ENCODE measurements at places on chromosomes 5 and 9.

- no peak for DNase-seq
Observed at GRCh38 chr9:96320749-96321280, 18.8 kb upstream of the HSD17B3 start.

GRCh38 chr9:6214903-6215302 lies 704 bp upstream of the IL33 start:
- DNase-seq = no peak

- no peak for DNase-seq
Observed at GRCh38 chr5:60503771-60504170, 196.2 kb downstream of the DEPDC1B start.

DNA sequence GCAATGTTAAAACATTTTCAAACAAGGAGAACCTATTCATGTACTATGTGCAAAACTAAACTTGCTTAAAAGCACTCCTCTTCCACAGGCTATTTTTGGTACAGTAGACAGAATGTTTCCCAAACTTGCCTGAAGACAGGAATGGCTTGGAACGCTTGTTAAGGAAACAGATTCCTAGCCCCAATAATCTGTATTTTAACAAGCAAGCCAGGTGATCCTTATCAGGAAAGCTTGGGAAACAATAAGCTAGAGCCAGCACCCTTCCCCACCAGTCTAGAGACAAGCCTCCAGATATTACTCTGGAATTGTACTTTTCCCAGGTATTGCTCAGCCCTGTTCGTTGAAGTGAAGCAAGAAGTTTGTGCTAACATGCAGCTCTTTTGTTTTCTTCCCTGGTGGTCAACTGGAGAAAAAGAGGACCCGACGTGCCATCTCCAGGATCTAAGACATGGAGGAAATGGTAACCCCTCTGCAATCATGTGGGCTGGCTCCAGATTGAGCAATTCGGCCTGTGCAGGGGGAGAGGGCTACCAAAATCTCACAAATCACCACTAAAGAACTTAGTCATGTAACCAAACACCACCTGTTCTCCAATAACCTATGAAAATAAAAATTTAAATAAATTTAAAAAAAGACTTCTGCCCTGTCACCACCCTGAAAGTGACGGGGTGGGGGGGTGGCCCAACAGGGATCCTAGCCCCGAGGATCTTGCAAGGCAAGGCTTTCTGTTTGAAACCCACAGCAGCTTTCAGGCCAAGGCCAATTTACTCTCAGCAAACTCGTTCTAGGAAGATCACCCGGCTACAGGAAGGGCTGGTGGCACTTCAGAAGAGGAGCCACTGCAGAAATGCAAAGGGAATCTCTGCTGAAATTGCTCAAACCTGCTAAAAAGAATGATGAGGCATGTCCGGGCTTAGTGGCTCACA lies 48.6 kb downstream of the SHB start:
- no peak for DNase-seq

DNA sequence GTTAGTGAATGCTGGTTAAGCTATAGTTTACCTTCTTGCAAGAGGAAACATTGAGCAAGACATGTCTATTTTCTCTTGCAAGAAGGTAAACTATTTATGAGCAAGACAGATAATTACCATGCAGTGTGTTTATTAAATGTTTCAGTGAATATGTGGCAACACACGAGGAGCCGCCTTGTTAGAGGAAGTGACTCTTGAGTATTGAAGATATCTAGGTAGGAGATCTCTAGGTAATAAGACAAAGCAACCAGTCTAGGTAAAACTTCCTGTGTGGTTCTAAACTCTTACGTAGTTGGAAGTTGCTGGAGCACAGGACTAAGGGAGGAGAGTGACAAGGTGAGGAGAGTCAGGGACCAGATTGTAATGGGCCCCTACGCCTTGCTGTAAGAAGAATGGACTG lies 16.8 kb downstream of the SKP2 start:
- no peak for DNase-seq

DNA sequence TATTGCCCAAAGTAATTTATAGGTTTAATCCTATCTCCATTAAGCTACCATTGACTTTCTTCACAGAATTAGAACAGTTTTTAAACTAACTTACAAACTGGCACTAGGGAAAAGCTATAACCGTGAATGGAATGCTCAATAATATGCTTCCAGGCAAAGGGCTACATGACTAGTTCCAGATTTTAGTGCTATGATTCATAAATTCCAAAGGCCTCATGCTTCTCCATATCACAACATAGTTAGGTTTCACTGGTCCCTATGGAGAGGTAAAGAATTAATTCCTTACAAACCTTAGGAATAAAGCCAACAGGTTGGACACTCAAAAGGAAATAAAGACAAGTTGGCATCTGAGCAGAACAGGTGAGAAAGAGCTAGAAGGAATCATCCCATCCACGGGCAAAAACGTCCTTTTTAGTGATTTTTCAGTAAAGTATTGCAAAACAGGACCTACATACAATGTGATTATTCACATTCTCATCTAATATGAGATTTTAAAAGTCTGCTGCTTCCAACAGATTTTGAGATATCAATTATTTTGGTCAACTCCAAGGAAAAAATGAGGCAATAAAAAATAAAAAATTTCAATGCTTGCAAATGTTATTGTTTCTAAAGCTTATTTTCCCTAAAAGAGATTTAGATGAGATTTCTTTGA lies 97.0 kb upstream of the TARS1 start:
- DNase-seq = no peak

DNA sequence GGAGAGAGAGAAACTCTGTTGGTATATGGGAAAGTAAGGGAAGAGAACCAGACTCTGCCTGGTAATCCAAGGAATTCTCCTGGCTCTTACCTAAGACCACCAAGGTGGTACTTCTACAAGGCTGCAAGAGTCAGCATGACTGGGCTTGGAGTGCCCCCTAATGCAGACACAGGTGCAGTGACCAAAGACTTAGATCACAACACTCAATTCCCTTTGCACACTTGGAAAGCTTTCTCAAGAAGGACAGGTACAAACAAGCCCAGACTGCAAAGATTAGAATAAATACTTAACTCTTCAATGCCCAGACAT lies 25.2 kb downstream of the UGT3A2 start:
- DNase-seq = no peak

- DNase-seq = no peak
Observed at GRCh38 chr9:134557331-134557730, 84.3 kb upstream of the COL5A1 start.

- no peak for DNase-seq
Observed at GRCh38 chr9:126386088-126386487, 59.5 kb downstream of the MVB12B start.

- no peak for DNase-seq
Observed at GRCh38 chr5:179872055-179872827, 13.6 kb upstream of the MRNIP start.

- DNase-seq = no peak
Observed at GRCh38 chr5:6404129-6404528, 25.8 kb upstream of the MED10 start.

DNA sequence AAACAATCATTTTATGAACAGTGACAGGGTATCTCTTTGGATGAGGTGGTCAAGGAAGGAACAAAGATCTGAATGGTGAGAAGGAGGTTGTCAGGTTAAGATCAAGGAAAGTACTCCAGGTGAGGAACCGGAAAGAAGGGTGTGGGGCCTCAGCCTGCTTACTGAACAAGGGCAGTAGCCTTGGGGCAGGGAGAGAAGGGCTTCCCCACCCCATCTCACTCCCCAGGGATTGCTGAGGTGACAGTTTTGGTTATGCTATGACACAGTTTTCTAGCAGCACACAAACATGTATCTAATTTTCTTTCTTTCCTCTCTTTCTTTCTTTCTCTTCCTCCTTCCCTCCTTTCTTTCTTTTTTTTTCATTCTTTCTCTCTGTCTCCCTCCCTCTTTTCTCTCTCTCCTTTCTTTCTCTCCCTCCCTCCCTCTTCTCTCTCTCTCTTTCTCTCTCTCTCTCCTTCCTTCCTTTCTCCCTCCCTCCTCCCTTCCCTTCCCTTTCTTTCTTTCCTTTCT lies 4.1 kb upstream of the HDHD3 start:
- no peak for DNase-seq

DNA sequence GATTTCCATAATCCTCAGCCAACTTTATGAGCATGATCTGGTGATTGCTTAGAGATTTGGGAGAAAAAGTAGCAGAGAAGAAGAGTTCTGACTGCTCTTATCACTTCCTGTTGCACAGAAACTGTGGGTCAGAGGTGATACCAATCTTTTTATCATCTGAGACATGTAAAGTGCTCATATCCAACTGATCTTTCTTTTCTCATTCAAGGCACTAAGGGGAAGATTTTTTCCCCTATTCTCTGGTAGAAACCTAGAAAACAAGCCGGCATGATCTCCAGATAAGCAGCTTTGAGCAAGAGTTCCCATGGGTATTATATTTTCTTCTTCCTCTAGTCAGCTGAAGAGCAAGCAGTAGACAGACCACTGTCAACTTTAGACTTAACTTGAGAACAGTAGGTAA lies 29.0 kb upstream of the GPR150 start:
- no peak for DNase-seq

GRCh38 chr5:91223886-91224285 lies 159.2 kb downstream of the ARRDC3 start:
- DNase-seq = no peak

- no peak for DNase-seq
Observed at GRCh38 chr9:125297917-125298316, 36.3 kb downstream of the GAPVD1 start.

DNA sequence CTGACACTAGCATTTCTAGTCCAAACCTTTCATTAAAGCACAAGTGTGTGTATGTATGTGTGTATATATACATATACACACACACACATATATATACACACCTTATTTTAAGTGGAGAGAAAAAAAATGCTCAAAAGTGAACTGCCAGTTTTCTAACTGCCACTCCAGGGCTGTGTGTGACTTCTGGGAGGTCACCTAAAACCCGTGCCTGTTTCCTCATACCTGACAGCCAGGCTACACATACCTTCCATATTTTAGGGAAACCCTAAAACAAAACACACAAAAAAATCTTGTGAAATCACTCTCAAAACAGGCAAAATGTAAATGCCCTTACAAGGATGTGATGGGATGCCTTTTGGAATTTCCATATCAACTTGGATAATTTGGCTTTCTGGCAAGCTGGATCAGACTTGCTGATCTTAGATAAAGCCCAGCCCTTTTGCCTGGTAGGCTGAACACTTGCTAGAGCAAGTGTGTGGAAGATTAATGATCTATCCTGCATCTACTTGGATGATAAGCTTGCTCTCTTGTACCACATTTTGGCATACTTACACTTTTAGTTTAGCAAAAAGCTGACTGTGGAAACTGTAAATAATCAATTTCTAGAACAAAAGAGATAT lies 127.8 kb downstream of the GNAQ start:
- DNase-seq = no peak

DNA sequence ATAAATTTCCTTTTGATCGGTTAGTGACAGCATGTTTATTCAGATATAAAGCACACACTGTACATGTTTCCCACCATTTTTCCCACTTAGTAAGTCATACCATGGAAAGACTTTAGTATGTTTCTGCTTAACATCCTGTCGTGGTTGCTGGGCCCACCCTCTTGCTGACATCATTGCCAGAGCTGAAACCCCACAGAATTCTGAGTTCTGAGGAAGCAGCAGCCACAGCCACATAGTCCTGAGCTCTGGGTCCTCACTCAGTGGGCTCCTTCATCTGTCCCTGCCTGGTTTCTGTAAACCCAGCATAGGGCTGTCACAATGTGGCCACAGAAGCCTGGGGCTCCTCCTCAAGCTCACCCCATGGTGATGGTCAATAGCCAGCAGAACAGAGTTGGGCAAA lies 441.5 kb downstream of the ENC1 start:
- DNase-seq = no peak

DNA sequence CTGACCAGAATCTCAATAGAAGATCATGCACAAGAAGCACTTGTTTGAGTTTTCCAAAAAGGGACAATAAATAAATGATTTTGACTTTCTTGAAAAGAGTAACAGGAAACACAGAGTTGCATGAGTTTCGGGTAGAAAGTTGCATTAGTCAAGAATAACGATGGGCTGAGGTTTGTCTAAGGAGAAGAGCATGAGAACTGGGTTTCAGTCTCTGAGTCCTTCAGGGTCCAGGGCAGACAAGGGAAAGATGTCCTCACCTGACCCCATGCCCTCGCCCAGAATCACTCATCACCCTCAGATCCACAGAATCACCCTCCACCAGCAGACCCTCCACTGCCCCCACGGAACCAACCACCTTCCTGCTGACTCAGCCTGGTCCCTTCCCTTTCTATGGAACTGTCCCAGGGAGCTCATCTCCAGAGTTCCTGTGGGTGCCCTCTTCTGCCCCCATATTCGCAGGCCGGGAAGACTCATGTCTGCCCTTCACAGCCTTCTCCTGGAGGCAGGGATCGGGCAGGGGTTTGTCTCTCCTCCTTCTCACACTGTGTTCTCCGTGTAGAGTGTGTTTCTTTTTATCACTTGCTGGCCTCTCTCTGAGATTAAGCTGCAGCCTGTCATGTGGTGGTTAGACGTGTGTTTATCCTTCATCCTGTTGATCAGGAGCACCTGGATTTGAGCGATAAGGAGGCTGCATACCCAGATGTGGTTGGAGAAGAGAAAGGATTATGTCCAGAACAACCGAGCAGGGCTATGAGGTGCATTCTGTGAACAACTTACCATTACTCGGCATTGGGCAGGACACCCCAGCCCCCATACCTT lies 442.6 kb downstream of the MAT2B start:
- no peak for DNase-seq

DNA sequence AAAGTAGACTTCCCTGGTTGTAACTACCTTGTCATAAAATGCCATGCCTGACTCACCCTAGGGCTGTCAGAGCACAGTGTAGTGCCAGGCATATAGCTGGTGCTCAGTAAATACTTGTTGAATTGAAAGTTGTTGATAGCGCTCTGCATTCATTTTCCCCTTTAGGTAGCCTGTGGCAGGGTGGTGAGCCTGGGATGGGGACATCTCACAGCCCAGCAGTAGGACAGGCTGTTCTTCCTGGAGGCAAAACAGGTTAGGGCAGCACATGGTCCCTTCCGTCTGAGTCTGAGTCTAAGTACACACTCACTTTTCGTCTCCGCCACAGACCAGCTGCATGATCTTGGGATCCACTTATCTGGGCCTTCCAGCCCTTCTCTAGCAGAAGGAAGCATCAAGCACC lies 401.9 kb downstream of the ZSWIM6 start:
- DNase-seq = no peak

- no peak for DNase-seq
Observed at GRCh38 chr9:4084435-4084818, 215.4 kb downstream of the GLIS3 start.

DNA sequence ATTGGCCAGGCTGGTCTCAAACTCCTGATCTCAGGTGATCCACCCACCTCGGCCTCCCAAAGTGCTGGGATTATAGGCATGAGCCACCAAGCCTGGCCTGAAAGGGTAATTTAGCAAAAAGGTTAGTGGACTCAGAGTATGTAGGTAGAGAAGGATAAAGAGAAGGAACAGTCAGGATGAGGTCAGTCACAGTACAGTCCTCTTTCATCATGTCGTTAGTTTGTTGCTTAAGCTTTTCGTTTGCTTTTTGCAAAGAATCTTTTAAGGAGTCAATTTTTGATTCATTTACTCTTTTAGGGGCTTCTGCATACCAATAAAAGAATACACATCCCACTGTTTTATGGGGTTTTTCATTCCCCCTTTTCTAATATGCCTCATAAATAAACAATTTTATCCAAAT lies 17.8 kb upstream of the GBGT1 start:
- DNase-seq = no peak
